Putamen (tissue), 1 donor: ENCODE measurements at places on chromosomes 12 and 14.

DNA sequence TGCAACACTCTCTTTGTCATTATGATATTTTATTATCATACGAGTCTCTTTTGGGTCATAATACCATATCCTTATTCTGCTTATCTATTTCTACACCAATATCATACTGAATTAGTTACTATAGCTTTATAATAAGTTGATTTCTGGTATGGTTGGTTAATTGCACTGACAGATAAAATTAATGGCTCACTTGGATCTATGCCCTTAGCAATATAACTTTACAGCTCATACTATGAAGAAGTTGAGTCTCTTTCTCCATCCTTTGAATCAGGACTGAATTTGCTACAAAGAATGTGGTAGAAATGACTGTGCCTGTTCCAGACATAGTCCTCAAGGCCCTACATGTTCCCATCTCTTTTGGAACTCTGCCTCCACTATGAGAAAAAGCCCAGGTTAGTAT lies 139.7 kb upstream of the DYRK2 start:
- no peak for DNase-seq

DNA sequence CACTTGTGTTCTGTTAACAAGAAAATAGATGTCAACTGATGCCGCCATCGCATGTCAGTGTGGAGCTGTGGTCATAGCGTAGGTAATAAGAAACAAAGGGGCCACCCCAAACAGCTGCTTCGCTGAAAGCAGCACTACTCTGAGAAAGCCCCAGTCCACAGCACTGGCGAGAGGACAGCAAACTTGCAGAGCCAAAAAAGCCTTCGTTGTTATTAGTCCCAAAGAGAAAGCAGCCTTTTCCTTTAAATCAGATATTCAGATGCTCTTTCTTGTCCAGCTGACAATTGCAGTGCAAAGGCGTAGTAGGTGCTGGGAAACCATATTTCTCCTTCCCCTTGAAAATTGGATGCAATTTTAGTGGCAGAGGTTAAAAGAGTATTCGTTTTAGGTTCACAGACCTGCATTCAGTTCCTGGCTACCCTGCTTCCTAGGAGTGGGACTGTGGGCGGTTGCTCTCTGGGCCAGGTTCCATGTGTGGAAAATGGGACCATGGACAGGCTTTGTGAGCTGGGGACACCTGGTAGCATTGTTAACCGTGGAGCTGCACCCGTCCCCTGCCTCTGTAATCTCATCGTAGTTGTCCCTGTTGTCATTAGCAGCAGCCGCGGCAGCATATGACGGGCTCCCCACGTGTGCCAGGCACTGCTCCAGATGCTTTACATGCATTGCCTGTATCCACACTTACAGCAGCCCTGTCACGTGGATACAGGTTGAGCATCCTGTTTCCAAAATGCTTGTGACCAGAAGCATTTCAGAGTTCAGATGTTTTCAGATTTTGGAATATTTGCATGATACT lies 54.2 kb downstream of the ELK3 start:
- no peak for DNase-seq

- no peak for DNase-seq
Measured at GRCh38 chr12:17503742-17504141, 586.3 kb downstream of the RERGL start.

DNA sequence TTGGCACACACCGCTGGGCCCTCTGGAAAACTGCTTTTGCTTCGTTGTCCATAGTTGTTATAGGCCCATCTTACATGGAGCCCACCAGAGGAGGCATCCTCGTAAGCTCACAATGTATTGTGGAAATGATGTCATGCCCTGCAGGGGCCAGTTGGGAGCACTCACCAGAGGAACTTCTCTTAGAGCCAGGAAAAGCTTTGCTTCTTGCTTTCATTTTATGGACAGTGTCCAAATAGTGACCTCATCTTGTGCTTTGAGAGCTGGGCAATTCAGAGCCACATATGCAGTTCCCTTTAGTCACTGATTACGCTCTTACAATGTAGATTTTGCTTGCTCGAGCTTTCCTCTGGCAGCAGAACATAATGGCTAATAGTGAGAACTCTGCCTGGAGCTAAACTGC lies 275.6 kb downstream of the AACS start:
- DNase-seq = peak; percentile 64

GRCh38 chr12:95429172-95429510 lies 44.8 kb upstream of the METAP2 start:
- no peak for DNase-seq

DNA sequence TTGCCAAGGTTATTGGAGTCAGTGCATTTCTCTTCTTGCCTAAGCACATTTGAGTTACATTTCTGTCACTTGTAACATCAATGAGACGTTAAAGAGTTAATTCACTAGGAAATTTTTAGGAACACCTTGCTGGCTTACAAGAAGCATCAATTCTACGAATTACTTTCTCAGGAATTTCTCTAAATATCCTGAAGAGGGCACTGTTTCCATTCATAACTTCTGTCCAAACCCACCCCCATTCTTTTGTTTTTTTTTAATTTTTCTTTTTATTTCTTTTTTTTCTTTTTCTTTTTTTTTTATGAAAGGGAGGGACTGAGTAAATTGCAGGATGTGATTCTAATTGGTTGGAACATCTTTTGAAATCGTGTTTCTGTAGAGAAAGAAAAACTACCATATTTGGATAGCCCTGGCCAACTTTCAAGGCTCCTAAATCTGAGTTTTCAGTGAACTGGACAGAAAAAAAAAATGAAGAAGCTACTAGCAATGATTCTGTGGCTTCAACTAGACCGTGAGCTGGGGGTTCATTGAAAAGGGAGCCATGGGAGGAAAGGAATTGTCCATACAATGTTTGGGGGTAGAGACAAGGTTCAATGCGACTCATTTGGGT lies 285.3 kb downstream of the DAD1 start:
- no peak for DNase-seq

- no peak for DNase-seq
Measured at GRCh38 chr14:70086685-70087379, 101.9 kb downstream of the SLC8A3 start.

GRCh38 chr14:105137481-105138020 lies 31.0 kb downstream of the JAG2 start:
- DNase-seq = no peak

DNA sequence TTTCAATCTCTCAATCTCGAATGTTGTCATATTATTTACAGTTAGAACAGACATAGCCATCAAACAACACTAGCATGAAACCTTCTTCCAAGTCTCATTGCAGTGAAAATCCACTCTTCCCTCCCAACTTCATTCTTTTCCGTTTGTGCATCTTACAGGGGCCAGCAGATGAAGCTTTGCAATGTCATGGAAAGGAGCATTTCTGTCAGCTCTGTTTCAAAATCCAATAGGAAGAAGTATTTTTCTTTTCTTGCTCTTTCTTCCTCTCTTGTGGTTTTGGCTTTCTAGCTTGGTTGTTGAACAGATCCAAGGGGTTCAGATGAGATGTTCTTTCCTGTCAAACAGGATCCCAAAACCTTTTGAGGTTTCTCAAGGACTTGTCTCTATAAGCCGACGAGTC lies 416.6 kb downstream of the AEBP2 start:
- DNase-seq = no peak

GRCh38 chr14:103178521-103178920 lies 55.3 kb downstream of the TNFAIP2 start:
- no peak for DNase-seq

DNA sequence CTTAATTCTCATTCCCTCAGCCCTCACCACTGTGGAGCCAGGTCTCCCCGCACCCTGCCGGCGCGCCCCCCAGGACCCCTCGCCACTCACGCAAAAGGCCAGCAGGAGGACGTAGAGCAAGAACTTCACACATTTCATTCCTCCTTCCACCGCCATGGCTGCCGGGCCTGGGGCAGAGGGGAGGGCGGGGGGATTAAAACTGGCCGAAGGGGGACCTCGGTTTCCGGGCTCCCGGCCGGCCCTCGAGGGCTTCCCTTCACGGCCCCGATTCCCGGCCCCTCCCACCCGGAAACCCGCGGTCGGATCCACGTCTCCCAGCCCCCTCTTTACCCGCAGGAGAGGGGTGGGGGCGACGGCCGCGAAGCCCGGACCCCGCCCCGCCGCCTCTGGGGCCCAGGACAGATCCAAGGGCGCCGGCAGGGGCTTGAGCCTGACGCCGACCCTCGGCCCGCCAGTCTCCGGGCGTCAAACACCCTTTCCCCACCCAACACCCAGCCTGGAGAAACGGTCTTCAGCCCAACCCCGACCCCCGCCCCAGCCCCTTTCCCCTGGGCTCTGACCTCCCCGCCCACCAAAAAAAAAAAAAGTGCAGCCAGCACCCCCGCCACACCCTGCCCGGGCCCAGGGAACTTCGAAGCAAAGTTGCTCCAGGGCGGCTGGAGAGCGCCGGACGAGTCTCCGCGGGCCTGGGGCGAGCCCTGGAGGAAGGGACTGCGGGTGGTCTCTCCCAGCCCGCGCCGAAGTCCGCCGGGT lies 447 bp downstream of the CD63 start:
- DNase-seq = peak; percentile 75

- no peak for DNase-seq
Measured at GRCh38 chr12:86660488-86661147, 404.4 kb upstream of the MGAT4C start.

DNA sequence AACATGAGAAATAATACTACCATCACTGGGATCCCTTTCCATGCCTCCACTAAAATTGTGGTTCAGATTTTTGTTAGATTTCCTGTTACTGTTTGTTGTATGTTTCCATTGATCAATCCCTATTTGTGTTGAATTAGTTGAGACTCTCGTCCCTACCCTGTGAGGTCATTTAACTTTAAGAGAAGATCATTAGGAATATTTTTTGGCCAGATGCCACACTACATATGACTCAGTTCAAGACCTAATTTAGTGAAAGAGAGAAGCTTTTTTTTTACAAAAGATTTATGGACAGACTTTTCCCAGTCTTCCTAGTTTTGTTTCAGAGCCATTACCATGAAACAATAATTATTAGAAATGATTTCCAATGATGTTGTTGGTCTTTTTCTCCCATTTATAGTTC lies 35.5 kb downstream of the CPSF6 start:
- no peak for DNase-seq

- no peak for DNase-seq
Measured at GRCh38 chr14:100673085-100673806, 53.4 kb upstream of the DLK1 start.

- no peak for DNase-seq
Measured at GRCh38 chr12:116697305-116697704, 40.6 kb downstream of the SPRING1 start.

GRCh38 chr14:61101803-61102548 lies 120.9 kb downstream of the SLC38A6 start:
- peak; percentile 27 for DNase-seq

DNA sequence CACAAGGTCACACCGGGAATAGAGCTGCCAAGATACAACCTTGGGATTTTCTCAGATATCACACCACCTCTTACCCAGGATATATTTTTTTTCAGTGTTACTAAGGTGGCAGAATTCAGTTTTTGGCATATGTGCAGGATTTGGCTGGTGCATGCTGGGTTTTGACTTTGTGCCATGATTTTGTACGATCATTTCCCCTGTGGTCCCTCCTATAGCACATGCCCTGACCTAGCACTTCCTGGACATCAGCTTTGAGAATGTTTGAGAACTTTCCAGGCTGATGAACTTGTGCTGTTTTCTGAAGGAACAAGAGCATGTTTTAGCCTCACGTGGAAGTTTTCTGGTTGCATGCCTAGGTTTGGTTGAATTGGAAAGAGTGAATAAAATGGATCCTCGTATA lies 11.0 kb upstream of the TBPL2 start:
- DNase-seq = no peak

DNA sequence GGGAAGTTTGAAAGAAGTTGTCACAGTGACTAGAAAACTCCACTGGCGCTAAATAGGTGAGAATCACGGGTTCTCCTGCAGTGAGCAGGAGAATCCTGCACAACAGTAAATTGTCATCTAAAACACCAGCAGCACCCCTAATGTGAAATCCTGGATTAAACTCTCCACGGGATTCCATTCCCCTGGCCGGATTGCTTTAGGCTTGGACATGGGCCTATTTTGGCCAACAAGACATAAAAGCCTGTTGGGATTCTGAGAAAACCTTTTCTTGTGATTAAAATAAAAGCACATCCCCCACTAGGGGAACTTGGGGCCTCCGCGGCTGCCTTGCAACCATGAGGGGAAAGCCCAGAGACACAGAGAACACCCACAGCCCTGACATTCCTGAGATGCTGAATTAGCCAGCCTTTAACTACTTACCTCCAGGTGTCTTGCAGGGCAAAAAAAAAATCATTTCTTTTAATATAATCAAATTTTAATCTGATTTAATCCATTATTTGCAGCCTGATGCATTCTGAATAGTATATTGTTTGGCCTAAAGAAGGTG lies 21.0 kb upstream of the TSPAN11 start:
- no peak for DNase-seq

GRCh38 chr12:119807380-119807779 lies 69.7 kb downstream of the CIT start:
- DNase-seq = no peak

DNA sequence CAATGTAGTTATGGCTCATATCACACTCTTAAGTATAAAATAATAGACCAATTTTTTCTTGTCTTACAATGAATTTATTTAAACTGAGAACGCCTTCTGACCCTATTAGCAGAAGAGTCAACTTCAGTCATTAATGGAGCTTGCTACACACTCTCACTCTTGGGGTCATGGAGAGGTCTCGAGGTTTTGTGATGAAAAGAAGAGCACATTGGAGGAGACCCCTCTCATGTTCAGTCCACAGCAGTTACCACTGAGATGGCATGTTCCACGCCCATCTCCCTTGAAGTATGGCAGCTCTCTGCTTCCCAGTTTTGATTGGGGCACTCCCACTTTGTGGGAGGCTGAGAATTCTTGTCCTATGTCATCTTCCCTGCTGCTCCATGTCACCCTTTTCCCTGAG lies 266.4 kb downstream of the RPS29 start:
- DNase-seq = no peak

DNA sequence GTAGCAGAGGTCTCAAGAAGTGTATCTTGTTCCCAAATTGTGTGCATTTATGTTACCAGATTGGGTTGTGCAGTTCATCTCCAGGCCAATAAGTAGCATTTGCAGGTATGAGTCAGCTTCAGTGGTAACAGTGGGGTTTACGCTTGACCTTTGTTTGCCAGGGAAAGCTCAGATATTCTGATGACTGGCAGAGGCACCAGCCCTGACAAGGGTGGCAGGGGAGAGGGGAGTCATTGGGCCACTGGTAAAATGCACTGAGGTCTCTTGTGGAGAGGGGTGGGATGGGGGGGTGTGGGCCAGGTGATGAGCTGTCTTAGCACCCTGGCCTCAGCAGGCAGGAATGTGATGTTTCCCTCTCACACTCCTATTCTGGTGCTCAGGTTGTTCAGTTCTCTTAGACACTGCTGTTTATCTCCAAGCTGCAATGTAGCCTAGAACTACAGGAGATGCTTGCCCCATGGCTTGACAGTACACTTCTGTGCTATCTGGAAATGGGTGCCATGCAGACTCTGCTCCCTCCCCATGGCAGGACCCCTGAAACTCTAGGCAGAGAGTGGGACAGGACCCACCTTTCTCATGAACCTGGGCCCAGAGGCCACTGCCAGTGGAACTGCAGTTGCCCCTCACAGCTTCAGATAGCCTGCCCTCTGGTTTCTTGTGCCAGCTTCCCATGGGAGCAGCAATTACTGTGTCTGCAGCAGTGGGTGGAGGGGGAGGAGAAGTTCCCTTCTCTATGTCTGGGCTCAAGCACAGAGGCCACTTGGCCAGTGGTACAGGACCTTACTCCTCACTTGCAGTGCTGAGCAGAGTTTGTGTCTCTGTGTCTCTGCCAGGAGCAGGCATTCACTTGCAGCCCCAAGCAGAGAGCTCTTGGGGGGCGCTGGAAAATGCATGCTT lies 31.9 kb downstream of the USP15 start:
- no peak for DNase-seq

- DNase-seq = no peak
Measured at GRCh38 chr12:116376354-116377193, 99.1 kb upstream of the MED13L start.

- DNase-seq = peak; percentile 15
Measured at GRCh38 chr12:25801734-25802133, 156.7 kb upstream of the RASSF8 start.
